ENCODE measurements at places on chromosomes 12 and 14.

DNA sequence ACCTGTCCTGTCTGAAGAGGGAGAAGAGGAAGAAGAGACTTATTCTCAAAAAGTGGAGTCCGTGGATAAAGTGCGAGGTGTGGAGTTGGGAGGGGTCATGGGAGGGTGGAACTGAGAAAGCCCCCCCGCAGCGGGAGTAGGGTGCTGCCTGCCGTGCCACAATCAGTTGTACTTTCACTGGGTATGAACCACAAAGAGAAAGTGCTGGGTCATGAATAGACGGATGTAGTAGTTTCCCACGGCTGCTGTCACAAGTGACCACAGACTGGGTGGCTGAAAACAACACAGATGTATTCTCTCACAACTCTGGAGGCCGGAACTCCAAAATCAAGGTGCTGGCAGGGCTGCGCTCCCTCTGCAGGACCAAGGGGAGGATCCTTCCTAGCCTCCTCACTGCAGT is 5.5 kb downstream of the DNAH10 start:
- DNase-seq: peak; percentile 19

DNA sequence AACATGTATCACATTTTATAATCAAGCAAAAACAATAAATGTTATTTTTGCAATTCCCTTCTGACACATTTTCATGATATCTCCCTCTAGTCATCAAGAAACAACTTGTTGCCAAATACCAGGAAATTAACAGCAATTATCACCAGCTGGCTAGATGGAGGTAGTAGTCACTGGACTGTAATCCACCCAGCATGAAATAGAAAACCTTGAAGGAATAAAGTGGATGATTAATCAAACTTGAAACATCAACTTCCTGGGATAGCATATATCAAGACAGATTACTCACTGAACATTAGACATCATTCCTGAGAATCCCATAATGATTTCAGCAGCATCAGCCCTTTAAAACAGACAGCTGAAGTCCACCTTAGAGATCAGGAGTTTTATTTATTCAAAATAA is 259.0 kb downstream of the CCDC59 start:
- no peak for DNase-seq

DNA sequence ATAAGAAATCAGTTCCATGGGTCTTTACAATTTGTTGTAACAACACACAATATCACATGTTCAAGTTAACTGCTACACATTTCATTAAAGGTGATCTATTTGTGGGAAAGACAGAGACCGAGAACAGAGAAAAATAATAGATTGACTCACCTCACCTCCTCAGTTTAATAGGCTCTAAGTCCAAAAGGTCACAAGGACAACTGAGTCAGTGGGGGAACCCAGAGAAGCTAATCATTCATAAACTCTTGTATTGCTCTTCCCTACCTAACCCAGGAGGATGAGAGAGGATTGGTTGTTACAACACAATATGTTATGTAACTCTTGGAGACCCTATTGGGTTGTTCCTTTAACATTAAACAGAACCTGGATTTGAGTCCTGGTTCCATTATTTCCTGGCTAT is 72.2 kb upstream of the CRY1 start:
- DNase-seq: no peak

GRCh38 chr14:69937367-69938081 is 58.3 kb downstream of the SMOC1 start:
- DNase-seq: no peak

- peak; percentile 17 for DNase-seq
These were observed 5.6 kb upstream of the ST8SIA1 start for GRCh38 chr12:22340143-22340542.

Measured in CD4-positive, alpha-beta T cell treated with Interleukin-1 beta for 1 hour (primary cell).